ENCODE measurements at places on chromosomes 4 and X.

GRCh38 chrX:71910986-71911730 is 513 bp downstream of the NHSL2 start:
- no peak for DNase-seq

DNA sequence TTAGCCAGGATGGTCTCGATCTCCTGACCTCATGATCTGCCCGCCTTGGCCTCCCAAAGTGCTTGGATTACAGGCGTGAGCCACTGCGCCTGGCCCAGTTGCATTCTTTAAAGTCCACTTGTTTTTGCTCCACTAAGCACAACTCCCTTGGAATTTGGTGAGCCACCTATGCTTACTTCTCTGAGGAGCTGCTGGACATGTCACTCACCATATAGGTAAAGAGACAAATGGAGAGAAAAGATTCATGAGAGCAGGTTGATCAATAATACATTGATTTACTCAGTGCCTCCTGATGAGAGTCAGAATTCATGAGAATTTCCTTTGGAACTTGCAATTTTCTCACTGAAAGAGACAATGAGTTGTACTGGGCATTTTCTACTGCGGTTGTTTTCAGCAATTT is 48.2 kb downstream of the USP26 start:
- DNase-seq = no peak

GRCh38 chr4:73661646-73662119 is 41.4 kb upstream of the RASSF6 start:
- peak; percentile 69 for DNase-seq

- no peak for DNase-seq
These were observed 453.3 kb upstream of the HS3ST1 start for GRCh38 chr4:11881947-11882346.

DNA sequence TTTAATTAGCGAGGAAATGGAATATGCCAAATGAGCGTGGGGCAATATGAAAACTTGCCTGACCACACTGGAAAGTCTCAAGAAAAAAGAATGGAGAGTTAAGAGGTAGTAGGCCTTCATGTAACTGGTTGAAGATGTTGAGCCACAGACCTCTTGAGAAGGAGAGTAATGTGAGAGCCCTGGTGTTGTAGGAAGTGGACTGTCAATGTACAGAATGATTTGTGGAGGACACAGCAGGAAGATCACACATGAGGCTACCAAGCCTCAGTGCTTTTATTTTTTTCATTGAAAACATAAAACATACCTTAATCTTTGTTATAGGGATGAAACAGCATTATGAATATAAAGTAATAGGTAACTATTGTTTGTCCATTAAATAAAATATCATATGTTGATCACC is 331.6 kb downstream of the UNC5C start:
- no peak for DNase-seq

GRCh38 chr4:91826186-91826585 is 477.6 kb upstream of the GRID2 start:
- no peak for DNase-seq

DNA sequence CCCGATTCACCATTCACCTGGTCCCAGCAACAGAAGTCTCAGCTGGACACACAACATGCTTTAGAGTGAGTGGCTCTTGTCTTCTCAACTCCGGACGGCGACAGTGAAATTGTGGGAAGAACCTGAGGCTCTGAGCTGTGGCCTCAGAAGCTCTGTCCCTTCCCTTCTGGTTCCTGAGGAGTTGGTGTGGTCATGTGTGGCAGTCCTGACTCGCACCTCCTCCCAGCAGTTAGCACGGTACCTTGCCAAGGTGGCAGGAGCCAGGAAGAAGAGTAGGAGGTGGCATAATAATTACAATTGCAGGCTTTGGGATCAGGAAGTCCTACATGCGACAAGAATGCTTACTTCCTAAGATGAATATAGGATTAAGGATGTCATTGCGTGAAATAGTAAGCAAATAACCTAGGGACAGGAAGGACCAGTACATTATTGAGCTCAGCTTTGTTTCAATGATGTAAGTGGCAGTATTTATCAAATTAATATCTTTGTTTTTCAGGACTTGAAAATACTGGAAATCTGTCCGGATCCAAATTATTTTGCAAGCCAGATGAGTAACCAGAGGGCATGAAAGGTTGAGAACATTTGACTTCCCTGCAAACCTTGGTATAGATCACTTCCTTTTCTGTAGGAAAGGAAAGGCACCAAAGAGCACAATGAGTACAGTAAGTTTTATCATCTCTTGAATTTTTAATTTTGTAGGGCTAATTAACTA is 21.1 kb downstream of the RNF4 start:
- no peak for DNase-seq

DNA sequence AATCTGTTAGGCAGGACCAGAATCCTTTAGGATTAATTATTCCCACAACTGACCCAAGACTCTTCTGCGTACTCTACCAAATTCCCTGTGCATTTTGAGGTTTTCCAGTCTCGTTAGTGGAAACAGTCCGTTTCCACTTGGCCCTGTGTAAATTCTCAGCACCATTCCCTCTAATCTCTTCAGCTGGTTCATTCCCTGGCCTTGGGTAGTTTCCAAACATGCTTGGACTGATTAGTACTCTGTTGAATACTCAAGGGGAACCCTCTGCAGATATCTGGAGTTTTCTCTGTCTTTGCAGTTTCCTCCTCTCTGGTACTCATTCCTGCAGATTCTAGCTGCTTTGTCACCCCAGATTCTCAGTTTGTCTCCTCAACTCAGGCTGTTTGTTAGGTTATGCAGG is 80.4 kb downstream of the ZFX start:
- no peak for DNase-seq

- DNase-seq = no peak
These were observed 36.0 kb upstream of the CCNG2 start for GRCh38 chr4:77120886-77121508.

DNA sequence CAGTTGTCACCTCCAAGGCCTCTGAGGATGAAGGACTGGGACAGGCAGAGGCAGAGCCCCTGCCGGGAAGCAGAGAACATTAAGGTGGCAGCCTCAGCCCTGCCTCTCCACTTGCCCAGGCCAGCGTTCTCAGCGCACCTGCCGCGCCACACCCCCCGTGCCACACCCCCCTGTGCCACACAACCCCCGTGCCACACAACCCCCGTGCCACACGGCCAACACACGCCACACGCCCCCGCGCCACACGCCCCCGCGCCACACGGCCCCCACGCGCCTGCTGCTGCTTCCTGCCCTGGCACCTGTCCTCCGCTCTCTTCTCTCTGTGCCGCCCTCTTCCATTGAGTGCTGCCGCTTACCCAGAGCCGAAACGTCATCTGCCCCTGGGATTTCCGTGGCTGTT is 58.0 kb upstream of the ZFP42 start:
- DNase-seq = no peak

- DNase-seq = no peak
These were observed 605 bp upstream of the FAT1 start for GRCh38 chr4:186724058-186724863.

- no peak for DNase-seq
These were observed 46.8 kb downstream of the GSTCD start for GRCh38 chr4:105755375-105755774.

DNA sequence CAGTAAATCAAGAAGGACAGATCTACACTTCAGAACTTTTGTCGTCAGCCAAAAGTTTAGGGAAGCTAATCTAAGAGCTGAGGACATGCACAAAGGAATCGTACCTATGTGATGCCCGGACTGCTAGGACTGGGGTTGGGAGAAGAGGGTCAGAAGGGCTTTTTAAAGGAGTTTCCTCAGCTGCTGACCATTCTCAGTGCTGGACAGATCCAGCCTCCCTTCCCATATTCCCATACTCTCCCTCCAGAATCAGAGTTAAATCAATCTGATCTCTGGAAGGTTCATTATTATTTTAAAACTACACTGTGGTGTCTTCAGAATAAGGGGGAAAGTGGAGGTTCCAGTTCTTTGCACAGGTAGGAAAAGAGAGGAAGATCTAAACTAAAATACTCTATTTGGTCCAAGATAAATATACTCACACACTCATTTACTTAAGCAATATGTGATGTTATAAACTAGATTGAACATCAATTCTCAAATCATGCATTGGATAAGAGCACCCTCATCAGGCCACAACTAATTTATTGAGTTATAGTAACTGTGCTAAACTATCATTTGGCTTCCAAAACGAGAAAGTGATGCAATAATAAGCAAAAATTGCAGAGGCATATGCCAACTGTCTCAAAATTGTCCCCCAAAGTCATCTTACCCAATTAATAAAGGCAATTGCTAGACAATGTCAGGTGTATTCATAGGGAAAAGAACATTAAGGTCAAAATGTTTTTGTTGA is 124.7 kb downstream of the HNRNPD start:
- DNase-seq = no peak

DNA sequence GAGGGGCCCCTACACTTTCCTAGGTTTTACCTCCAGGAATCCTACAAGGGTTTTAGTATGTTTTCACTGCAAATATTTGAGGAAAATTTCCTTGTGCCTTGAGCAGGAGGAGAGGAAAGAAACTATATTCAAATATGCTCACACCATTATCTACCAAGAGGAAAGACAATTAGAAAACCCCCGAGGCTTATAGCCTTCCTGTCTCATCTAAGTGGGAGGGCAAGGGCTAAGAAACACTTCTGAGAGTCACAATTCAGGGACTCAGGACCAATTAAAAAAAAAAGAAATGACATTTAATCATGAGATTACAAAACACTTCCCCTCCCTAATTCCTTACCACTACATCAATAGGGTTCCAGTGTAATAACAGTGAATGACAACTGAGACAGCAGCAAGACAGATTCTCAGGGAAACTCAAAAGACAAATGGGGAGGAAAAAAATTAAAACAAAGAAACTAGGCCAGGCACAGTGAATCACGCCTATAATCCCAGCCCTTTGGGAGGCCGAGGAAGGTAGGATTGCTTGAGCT is 45.6 kb downstream of the ATRX start:
- no peak for DNase-seq

- DNase-seq = no peak
These were observed 90.7 kb downstream of the PAPSS1 start for GRCh38 chr4:107629318-107629717.

GRCh38 chrX:142999199-142999701 is 26.5 kb upstream of the SPANXN4 start:
- no peak for DNase-seq

GRCh38 chr4:2072971-2073807 is 14.1 kb downstream of the NAT8L start:
- no peak for DNase-seq

DNA sequence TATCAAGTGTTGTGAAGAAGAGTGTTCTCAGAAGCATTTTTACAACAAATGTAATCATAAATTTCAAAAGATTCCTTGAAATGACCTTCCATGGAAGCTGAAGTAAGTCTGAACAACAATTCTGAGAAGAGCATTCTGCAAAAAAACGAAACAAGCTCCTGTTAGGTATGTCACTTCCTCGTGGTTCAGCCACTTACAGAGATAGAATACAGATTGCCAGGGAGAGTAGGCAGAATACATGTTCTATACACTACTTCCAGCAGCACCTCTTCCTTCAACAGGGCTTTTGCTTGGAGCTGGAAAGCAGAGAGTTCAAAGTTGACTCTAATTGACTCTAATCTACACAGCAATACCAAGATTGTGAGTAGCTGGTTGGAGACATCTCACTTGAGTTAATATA is 274.5 kb downstream of the ADGRA3 start:
- no peak for DNase-seq

- DNase-seq = no peak
These were observed 94.9 kb downstream of the EMCN start for GRCh38 chr4:100422894-100423293.

GRCh38 chr4:31908261-31908660 is 1188.1 kb downstream of the PCDH7 start:
- DNase-seq = no peak

GRCh38 chrX:147962476-147962875 is 18.7 kb upstream of the FMR1NB start:
- no peak for DNase-seq

DNA sequence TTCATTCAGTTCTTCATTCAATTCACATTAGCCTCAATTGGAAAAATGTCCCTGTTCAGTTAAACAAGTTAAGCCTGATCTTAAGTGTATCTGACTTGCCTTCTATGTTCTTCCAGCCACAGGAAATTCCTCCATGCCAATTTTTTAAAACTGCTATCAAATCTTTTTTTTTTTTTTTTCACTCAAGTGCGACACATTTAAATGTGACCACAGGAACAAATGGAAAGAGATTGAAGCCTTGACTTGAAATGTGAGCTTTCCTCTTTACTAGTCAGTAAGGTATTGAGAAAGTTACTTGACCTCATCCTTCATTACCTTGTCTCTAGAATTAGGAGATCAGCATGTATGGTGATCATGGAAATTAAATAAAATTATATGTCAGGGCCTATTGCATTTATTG is 165.1 kb downstream of the SLIT2 start:
- no peak for DNase-seq

- DNase-seq = no peak
These were observed 57.6 kb downstream of the TBCK start for GRCh38 chr4:106258145-106259045.

DNA sequence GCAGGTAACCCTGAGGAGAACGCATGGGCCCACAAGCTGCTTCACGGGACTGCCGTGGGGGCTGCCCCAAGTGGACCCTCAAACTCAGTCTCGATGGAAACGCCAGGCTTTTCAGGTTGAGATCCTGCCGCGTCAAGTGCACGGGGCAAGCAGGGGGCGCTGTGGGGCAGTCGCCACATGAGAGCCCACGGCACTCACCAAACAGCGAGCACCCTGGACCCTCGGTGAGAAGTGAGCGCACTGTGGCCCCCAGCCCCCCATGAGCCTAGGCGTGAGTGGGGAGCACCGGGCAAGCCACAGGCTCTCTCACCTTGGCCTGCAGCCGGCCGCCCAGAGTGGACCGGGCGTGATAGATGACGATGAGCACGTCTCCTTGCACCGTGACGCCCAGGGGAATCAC is 50.9 kb upstream of the CPLX1 start:
- no peak for DNase-seq

GRCh38 chr4:147964266-147964880 is 232.5 kb downstream of the ARHGAP10 start:
- DNase-seq = no peak

DNA sequence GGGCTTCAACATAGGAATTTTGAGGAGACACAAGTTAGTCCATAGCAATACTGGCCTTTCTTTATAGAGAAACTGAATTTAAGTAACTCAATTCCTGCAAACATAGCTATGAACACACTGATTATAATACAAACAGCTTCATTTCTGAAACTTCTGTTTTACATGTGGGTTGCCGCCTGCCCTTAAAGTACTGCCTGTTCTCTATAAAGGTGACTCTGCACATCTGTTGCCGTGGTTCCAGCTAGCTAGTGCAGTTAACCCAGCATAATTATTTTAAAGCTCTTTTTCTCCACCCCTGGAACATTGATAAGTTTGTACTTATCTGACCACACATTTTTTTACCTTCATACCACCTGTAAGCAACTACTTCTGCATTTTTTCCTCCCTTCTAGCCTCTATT is 177.6 kb downstream of the NWD2 start:
- DNase-seq = no peak

GRCh38 chr4:147481577-147482109 is 746 bp downstream of the EDNRA start:
- no peak for DNase-seq

GRCh38 chr4:106985830-106986229 is 50.3 kb downstream of the DKK2 start:
- no peak for DNase-seq

DNA sequence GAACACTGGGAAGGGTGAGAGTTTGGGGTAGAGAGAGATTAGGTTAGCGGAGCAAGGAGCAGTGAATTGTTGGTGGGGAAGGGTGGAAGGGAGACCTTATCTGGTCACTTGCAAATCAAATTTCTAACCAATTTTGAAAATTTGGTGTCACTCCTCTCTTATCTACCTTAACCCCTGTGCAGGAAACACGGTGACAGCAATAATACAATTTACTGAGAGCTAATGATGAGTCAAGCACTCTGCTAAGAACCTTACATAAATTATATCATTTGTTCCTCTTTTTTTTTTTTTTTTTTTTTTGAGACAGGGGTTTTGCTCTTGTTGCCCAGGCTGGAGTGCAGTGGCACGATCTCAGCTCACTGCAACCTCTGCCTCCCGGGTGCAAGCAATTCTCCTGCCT is 116.4 kb downstream of the C4orf51 start:
- DNase-seq = no peak
